ENCODE measurements at places on chromosomes 12 and 14.
A peak's percentile ranks its signal among the peaks of the same experiment; 100 is the strongest.

DNA sequence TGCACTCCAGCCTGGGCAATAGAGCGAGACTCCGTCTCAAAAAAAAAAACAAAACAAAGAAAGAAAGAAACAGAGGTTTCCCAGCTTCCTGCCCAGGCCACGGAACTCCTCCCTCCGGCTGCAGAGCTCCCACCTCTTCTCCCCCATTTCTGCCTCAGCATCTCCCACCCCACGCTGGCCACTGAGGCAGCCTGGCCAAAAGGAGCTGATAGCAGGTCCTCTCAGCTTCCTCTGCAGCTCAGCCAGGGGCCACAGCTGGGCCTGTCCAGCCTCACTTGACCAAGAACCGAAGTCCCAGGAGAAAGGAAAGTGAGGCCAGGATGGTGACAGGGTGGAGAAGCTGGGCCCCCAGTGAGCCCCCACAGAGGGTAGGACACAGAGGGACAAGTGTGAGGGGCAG lies 33.4 kb upstream of the CD9 start:
- no peak for DNase-seq

- peak; percentile 54 for DNase-seq
These were observed 19.1 kb upstream of the FOS start for GRCh38 chr14:75259510-75259855.

DNA sequence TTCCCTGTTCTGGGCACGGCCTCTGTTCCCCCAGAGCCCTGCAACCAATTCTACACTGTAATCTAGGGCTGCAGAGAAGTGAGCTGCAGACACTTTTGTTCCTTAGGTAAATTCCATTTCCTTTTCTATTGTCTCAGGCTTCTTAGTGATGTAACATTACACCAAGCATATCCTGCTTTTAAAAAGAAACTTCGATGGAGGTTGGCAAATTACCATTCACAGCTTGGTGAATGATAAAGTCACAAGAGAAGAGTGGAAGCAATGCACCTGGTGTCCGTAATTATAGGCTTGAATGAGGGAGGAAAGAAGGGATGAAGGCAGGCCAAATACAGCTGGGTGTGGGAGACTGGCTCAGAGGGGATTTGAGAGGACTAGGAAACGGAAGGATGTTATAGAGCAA lies 68.6 kb downstream of the PPM1A start:
- DNase-seq = no peak

DNA sequence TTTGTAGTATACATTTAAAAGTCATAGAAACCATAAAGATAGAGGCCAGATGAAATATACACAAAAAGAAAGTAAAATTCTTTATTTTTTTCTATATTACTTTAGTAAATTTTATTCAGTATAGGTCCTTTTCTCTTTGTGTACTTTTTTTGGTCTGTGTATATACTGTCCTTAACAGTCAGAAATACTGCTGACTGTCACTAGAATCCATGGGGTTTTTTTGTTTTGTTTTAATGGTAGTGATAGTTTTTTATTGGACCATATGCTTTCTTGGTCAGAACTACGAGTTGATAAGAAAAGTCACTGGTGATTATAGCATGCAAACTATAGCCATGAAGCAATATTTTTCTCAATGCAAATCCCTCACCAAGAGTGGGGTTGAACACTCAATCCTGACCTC lies 165.4 kb downstream of the FOXA1 start:
- no peak for DNase-seq

GRCh38 chr12:74906224-74906623 lies 303.4 kb downstream of the KCNC2 start:
- DNase-seq = no peak
